Fibroblast of villous mesenchyme (primary cell): ENCODE measurements at places on chromosomes 5 and 9.
A peak's percentile ranks its signal among the peaks of the same experiment; 100 is the strongest.

DNA sequence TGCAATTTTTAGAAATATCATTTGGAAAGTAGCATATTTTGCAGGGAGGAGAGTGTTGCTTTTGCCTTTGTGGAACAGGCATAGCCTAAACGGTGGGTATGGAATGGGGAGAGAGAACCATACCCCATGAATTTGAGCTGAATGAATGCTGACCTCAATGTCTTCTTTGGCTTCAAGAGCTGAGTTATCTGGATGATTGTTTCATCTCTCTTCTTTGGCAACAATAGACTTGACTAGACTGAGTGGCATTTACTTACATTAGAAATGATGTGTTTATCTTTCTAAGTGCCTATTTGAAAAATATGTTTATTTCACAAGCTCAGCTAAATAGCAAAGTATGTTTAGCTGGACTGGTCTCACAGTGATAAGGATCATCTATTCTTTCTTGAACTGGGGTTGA is 42.8 kb downstream of the SPEF2 start:
- DNase-seq: no peak

GRCh38 chr9:127846443-127847177 is 7.8 kb downstream of the ENG start:
- peak; percentile 64 for DNase-seq

GRCh38 chr5:172973127-172973916 is 10.2 kb upstream of the ATP6V0E1 start:
- DNase-seq: no peak

- DNase-seq: no peak
Measured at GRCh38 chr5:26553079-26553478, 485.3 kb downstream of the CDH9 start.

GRCh38 chr5:154430466-154430865 is 15.3 kb upstream of the SAP30L start:
- DNase-seq: no peak

DNA sequence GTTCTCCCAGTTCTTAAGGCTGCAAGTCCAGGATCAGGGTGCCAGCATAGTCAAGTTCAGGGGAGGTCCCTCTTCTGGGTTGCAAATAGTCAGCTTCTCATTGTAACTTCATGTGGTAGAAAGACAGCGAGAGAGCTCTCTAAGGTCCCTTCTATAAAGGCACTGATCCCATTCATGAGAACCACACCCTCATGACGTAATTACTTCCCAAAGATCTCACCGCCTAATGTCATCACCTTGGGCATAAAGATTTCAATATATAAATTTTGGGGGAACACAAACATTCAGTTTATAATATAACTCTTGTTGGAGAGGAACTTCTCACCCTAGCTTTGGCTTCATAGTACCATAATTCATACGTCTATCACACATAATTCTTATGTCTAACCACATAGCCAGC is 203.9 kb upstream of the VLDLR start:
- DNase-seq: no peak

- DNase-seq: peak; percentile 84
Measured at GRCh38 chr9:2727966-2728613, 10.8 kb downstream of the KCNV2 start.

DNA sequence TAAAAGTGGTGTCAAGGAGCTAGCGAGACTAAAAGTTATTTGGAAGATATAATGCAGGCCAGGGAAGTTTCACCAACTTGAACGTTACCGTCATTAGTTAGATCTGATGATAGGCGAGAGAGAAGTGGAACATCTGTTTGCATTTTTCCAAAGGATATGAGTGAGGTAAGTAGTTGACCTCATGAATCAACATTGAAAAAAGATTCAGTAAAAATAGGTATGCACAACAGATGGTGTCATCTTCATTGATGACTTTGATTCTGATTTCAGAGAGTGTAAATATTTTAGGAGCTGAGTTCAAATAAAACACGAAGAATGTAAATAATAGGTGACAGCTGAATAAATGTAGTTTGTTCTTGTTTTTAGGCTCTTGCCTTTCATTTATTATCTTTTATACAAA is 998.9 kb upstream of the CDH6 start:
- DNase-seq: no peak

DNA sequence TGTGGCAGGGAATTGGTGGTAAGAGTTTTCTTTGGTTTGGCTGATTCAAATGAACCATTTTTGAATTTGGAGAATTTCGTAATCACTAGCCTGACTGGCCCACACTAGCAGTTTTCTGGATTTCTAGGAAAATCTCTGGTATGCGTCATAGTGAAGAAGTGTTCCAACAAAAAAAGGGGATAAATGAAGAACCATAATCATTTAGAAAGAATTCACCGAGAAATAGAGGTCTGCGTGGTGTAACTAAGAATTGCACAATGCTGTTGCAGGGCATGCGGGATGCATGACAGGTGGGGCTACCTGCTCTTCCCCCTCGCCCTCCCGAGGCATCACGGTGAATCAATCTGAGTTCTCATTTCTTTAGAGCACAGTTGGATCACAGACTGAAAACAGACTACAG is 232.3 kb upstream of the PAPPA start:
- DNase-seq: peak; percentile 77

DNA sequence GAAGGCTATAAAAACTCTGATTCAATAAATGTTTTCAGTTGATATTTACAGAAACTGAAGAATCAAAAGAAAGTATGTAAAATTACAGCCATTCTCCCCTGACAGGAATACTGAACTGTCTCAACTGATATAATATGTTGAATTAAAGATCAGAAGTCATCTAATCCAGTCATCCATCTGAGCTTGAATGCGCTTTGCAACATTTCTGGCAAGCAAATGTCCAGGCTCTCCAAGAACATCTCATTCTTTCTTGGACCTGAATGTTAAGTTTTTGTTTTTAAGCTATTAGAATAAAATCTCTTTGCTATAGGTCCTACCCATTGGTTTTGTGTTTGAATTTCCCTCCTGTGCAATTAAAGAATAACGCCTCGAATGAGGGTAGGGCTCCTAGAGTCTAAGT is 120.5 kb downstream of the MPDZ start:
- DNase-seq: no peak

GRCh38 chr5:135705941-135706466 is 127.2 kb upstream of the CXCL14 start:
- DNase-seq: no peak

- no peak for DNase-seq
Measured at GRCh38 chr9:102521097-102521755, 473.9 kb upstream of the CYLC2 start.

GRCh38 chr5:10046676-10047075 is 203.0 kb downstream of the ATPSCKMT start:
- DNase-seq: no peak
